ENCODE measurements at places on chromosomes 3 and 15.

DNA sequence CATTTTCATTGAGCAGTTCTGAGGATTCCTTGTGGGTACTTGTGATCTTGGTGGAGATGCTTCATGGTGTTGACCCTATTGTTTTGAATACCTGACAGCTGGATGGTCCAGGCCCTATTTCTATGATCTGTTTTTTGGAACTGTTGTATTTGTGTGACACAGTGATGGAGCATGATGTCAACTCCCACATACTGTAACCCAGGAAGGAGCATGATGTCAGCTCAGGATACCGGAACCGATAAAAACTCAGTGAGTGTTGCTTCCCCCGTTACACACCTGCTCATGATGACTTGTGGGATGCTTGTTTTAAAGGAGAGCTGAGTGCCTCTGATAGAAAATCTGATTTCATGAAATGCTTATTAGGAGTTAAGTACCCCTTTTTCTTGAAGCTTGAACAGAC is 45.1 kb downstream of the ZBTB38 start:
- DNase-seq: no peak

- DNase-seq: no peak
Measured at GRCh38 chr3:187507266-187507665, 139.1 kb downstream of the RTP4 start.

DNA sequence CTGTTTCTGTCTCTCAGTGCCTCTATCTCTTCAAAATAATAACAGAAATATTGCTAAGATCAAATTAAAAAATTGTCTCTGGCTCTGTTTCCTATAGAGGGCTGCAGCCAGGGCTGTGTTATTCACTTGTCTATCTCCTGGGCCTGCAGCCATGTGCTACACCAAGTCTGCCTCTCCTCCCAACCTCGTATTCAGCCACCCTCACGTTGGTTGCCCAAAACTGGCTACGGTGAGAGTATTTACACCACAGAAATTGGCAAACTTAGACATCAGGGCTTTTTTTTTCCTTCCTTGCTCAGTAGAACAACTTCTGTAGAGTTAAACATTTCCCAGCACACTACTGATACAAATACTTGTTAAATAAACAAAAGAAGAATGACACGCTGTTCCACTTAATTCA is 320.9 kb upstream of the ICE2 start:
- DNase-seq: no peak

DNA sequence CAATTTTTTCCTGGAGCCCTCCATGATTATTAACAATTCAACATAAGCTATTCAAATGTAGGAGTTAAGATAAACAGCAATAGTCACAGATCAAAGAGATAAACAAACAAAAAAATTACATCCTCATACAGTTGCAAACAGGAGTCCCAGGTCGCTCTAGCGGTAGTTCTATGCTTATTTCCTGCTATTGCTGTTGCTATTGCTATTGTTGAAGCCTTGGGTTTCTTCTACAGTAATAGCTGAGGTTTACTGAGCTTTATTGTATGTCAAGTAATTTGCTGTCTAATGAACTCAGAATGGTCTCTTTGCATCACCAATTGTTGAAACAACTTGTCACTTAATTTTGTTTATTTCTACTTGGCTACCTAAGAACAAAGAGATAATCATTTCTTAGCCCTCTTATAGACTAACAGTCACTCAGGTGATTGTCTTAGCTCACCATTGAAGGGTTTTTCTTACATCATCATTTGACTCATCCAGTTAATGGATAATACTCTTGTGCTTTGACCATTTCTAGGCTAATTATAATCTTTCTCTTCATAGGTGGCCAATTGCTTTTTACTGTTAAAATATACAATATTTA is 654.6 kb downstream of the MECOM start:
- no peak for DNase-seq

- DNase-seq: peak; percentile 49
Measured at GRCh38 chr3:128435058-128435457, 31.6 kb downstream of the DNAJB8 start.

GRCh38 chr3:7543294-7543880 is 682.5 kb downstream of the GRM7 start:
- no peak for DNase-seq

DNA sequence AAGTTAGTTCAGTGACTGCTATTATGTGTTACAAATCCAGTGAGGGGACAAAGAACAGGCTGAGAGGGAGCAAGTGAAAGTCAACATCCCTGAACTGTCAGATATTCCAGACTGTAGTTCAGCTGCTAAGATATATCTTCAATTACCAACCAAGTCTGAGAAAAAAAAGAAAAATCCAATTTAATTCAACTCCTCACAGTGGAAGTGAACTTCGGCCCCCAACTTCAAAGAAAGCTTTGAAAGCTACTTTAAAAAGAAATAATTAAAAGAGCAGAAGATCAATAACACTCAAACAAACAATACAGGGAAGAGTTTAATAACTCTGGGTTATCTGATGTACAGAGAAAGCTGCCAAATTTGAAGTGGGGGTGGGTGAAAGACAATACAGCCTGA is 174.0 kb downstream of the SERPINI1 start:
- no peak for DNase-seq

DNA sequence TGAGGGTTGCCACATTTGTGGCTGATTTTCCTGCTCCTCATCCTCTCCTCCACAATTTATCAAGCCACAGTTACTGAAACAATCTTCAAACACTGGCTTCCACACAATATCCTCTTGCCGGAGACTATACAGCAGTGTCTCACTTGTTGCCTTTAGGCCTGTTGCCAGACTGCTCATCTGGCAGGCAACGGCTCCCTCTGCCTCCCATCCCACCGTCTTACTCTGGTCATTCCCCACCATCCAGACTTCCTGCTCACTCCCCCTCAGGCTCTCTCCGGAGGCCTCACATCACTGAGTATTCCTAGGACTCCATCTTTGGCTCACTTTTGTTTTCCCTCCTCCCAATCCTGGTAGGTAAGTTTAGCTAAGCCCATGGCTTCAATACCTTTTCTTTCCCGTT is 301.9 kb downstream of the IL20RB start:
- peak; percentile 39 for DNase-seq

- no peak for DNase-seq
Measured at GRCh38 chr15:70995383-70995970, 102.9 kb downstream of the LRRC49 start.

DNA sequence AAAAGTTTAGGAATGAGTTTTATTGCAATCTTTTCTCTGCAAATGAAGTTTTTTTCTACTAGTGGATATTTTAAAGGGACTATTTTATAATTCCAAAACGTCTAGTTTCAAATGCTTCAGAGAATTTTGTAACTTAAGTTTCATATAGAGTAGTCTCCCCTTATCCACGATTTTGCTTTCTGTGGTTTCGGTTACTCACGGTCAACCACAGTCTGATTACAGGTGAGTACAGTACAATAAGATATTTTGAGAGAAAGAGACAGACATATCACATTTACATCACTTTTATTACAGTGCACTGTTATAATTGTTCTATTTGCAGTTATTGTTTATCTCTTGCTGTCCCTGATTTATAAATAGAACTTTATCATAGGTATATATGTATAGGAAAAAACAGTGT is 7.4 kb upstream of the EOGT start:
- no peak for DNase-seq

DNA sequence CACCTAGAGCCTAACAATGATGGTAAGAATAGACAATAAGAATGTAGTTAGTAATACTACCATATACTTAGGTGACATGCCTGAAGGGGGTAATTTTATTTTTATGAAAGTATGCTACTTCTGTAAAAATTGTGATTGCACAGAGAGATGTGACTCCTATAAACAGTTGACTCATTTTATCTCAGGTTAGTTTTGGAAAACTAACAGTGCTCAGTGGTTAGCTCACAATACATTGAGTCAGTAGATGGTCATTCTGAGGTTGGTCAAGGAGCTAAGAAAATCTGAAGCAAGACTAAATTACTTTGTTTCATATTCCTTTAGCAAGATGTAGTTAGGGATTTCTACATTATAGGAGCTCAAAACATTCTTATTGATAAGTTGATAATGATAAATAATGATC is 271.0 kb downstream of the EDEM1 start:
- DNase-seq: no peak

- DNase-seq: no peak
Measured at GRCh38 chr3:115630850-115631249, 7.5 kb downstream of the GAP43 start.

DNA sequence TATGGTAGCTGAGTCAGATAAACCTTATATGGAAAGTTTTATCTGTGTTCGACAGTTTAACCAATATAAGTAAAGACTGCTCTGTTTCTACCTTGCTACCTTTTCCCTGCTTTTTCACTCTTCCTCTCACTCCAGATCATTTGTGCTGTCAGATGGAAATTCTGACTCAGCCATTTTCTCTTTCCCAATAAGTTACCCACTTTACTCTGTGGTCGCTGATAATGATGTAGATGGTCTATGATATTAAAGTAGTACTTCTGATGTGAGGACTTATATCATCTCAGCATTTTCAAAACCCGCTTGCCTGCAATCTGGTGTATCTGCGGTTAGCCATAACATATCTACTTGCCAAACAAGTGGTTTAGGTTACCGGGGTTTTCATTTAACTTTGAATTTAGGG is 15.0 kb upstream of the UTS2B start:
- DNase-seq: no peak

GRCh38 chr3:191066669-191067068 is 132.4 kb upstream of the OSTN start:
- DNase-seq: no peak

- peak; percentile 11 for DNase-seq
Measured at GRCh38 chr3:148006508-148006907, 597.3 kb downstream of the ZIC1 start.

DNA sequence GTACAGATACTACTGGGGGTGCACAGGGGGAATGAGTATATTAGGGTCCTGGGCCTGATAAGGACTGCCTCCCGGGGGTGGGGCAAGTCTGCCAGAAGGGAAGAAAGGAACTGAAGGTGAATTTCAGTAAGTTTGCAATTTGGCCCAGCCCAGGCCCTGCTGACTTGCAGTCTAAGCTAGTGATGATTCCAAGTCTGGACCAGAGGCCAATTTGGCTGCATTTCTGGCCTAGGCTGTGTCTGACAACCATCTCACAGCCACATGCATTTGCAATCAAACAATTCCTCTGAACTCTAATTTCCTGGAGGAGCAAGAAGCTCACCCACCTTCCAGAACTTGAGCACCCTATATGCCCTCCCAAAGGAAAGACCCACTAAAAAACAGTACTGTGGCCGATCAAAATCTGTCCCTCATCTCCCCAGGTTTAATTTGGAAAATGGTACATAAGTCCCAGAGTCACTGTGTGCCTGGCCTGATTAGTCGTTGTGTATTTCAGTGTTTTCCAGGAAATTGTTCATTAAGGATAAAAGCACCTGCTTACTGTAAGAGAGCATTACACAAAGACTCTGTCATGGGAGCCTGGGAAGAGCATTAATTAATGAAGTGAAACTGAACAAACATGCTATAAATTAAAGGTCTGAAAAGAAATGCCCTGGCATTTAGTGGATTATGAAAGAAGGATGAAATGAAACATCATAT is 114.5 kb downstream of the MEGF11 start:
- DNase-seq: no peak

- no peak for DNase-seq
Measured at GRCh38 chr3:112171144-112171543, 38.1 kb upstream of the GCSAM start.

DNA sequence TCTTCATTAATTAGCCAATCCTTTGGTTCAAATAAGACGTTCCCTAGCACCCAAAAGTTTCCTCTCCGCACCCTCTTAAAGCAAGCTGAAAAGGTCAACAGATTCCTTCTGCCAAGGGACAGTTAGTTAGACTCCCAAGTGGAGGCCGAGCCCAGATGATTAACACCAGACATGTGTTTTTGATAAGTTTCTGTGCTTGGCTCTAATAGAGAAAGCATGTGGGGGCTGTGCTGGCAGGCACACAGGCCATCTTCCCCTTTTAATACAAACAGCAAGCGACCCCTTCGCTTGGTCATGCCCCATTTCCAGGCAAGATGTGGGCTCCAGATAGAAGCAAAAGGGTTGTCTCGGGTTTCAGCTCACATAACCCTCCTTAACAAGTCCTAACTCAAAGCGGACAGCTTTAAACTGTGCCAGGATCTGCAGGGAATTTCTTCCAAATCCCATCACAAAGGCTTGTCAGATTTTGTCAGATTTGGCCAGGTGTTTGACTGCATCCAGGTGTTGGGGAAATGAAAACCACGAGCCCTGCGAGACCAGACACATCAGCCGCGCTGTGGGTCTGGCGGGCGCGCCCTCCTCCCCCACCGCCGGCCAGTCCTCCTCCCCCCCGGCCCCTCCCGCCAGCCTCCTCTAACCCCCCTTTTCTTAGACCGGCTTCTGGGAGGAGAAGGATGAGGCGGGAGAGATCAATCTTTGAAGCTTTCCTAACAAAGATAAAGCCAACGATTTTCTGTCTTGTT is 3.3 kb downstream of the HES1 start:
- DNase-seq: peak; percentile 80

- DNase-seq: no peak
Measured at GRCh38 chr3:148206446-148206845, 491.3 kb upstream of the AGTR1 start.

- peak; percentile 31 for DNase-seq
Measured at GRCh38 chr3:171953301-171954022, 85.9 kb upstream of the FNDC3B start.

- DNase-seq: no peak
Measured at GRCh38 chr3:124117486-124117885, 125.6 kb upstream of the ROPN1 start.

GRCh38 chr3:193080821-193081365 is 160.1 kb upstream of the PLAAT1 start:
- DNase-seq: no peak

- DNase-seq: no peak
Measured at GRCh38 chr3:195058336-195059005, 212.5 kb downstream of the XXYLT1 start.

GRCh38 chr3:38460377-38461270 is 6.9 kb downstream of the ACVR2B start:
- no peak for DNase-seq

DNA sequence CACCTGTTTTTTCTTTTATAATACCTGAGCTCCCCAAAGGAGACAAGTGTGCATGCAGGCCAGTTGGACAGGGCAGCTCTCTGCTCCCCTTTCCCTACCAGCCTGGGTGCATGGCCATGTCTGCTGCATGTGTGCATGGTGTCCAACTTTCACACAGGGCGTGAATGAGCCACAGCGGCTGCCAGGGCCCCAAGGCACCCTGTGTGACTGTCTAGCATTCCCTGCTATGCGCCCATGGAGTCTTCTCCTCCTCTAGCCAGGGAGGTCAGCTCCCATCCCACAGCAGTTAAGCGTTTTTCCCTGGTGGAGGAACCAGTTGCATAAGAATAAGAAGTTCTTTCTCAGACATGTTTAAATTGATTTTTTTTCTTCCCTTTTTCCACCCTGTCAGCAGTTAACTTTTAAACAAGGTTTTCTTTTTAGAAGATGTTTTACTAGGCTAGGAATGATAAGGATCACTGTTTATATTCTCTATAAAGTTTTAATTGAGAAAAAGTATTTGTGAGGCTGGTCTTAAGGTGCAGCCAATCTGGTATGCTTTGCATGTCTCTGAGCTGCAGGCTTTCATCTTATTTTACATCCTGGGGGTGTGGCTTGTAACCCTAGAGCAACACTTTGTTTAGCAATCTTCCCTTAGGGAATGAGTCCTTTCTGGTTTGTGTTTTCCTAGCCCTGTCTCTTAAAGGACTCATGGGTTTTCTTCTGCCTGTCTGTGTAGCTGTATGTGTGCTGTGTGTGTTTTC is 20.5 kb upstream of the OR5H1 start:
- peak; percentile 6 for DNase-seq

Data from neural progenitor cell (in vitro differentiated cells).